ELF-1 (cell line): ENCODE measurements at places on chromosomes 6 and 20.

- no peak for DNase-seq
Observed at GRCh38 chr20:61734733-61735502, 330.8 kb downstream of the TAF4 start.

DNA sequence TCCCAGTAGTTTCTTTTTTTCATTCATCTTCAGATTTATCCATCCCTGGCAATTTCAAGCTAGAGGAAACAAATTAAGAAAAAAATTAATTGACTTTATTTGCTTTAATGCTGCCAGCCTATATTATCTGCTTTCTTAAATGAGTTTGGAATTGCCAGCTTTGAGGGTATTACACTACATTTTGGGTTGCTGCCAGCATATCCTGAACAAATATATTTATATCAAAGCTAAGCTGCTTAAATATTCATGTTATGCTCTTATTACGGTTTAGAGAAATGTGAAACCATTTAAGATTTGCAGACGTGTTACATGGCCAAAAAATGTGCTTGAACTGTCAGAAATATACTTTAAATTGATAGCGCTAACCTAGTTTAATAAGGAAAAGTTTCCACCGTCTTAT lies 59.7 kb downstream of the GRIK2 start:
- no peak for DNase-seq

GRCh38 chr6:132218059-132218696 lies 183.1 kb downstream of the MOXD1 start:
- DNase-seq, result no peak

- no peak for DNase-seq
Observed at GRCh38 chr6:117666881-117667280, 8.4 kb upstream of the NUS1 start.

DNA sequence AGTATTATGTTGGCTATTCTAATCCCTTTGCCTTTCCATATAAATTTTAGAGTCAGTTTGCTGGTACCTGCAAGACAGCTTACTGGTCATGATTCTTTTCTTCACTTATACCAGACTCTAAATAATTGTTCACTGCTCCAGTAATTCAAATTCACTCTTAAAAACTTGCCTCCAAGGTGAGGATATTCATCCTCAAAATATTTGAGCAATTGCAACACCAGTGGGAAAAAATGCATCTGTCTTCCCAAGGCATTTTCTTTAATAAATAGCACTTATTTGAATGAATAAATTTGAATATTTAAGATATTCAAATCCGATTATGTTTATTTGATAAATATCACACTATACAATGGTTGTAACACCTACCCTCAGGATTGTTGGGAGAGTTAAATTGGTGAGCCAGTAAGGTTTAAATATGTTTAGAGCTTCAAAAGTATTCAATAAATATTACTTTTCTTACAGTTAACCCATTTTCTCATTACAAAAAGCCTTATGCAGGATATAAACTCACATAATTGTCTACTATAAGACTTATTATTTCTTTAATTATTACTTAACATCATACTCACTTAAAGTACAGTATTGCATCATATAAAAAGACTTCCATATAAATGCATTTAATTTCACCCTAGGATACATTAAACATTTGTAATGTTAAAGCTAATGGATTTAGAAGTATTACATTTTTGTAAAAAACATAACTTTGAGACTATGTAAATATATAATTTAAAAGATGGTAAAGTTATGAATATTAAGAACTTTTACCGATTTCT lies 285.6 kb downstream of the SAMD5 start:
- no peak for DNase-seq

DNA sequence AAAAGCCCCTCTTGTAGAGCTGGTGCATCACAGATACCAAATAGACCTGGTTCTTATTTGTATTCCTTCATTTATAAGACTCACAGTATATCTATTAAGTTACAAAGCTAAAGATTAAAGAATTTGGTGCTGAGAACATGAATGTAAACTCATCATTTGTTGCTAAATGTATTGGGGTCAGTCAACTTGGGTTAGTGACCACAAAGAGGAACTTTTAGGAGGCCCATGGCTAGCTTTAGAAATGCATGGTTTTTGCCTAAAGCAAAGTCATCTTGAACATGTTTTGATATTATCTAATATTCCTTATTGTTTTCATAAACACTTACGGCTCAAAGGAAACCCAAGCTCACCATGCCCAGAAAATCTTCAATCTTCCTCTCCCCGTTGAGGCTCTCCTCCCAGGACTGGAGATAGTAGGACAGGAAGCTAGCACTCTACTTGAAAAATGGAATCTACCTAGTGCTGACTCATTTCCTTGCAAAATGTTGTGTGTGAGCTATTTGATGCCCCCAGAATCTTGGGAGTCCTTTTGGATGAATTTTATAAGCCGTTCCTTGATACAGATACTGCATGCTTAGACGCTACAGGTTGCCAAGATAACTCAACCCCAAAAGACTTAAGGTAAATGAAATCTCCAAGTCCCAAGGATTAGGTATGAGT lies 121.4 kb downstream of the BMP2 start:
- no peak for DNase-seq

- DNase-seq, result peak; percentile 99
Observed at GRCh38 chr6:26204332-26205160, 117.3 kb downstream of the HFE start.

GRCh38 chr20:50569864-50570836 lies 60.0 kb downstream of the PTPN1 start:
- peak; percentile 43 for DNase-seq

DNA sequence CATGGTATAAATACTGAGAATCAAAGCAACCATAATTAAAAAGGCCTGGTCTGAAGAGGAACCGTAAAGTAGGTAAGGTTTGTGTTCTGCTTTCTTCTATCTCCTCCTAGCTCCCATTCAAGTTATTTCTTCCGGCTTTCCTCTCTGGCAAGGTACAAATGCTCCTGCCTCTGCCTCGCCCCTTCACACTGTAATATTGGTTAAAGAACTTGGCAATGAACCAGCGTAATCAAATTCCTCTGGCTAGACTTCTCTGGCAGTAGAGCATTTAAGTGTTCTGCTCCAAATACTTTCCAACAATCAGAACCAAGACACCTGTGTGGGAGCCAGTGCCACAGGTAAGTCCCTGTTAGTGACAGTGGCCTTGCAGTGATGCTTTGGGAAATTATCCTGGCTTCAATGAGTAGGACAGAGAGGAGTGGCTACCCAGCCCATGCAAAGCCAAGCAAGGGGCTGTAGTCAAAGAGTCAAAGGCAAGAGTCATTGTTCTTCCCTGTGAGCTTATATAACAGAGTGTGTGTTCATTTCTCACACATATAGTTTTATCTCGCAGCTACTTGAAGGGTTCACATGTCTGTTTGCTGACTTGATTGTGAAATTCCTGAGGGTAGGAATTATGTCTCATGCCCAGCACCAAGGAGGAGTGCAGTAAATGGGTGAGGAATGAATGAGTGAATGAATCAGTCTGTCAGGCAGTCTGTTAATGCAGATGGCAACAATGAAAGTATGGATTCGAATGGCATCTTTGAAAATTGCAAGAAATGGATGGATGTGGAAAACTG lies 329.3 kb downstream of the NRN1 start:
- no peak for DNase-seq

DNA sequence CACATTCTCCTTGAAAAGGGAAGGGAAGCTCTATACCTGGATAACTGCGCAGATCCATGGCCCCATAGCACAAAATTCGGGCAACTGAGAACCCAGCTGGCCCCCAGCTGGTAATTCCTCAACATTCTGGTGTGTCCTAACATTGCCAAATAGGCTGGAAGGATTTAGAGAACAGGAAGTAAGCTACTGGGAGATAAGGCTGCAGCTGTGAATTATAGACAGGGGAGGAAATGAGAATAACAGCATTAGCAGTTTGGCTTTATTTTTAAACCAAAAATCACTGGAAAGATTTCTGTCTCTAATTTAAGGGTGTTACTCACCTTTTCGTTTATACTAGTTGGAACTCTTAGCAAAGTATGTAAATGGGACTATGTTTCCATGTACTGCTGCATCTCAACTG lies 97.2 kb downstream of the TULP4 start:
- DNase-seq, result no peak

GRCh38 chr20:11012975-11013374 lies 339.2 kb upstream of the JAG1 start:
- DNase-seq, result no peak

- DNase-seq, result no peak
Observed at GRCh38 chr6:21323577-21323976, 270.0 kb upstream of the SOX4 start.

DNA sequence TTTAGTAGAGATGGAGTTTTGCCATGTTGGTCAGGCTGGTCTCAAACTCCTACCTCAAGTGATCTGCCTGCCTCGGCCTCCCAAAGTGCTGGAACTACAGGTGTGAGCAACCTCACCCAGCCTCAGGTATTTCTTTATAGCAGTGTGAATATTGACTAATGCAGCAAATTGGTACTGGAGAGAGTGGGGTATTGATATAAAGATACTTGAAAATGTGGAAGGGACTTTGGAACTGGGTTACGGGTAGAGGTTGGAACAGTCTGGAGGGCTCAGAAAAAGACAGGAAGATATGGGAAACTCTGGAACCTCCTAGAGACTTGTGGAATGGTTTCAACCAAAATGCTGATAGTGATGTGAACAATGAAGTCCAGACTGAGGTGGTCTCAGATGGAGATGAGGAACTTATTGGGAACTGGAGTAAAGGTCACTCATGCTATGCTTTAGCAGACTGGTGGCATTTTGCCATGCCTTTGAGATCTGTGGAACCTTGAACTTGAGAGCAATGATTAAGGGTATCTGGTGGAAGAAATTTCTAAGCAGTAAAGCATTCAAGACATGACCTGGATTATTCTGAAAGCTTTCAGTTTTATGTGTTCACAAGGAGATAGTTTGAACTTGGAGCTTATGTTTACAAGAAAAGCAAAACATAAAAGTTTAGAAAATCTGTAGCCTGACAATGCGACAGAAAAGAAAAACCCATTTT lies 127.2 kb downstream of the DTNBP1 start:
- no peak for DNase-seq

GRCh38 chr6:37940074-37940847 lies 120.7 kb downstream of the ZFAND3 start:
- DNase-seq, result no peak

GRCh38 chr6:53322188-53323029 lies 26.3 kb downstream of the ELOVL5 start:
- no peak for DNase-seq

GRCh38 chr6:146286961-146287360 lies 256.7 kb upstream of the RAB32 start:
- no peak for DNase-seq

DNA sequence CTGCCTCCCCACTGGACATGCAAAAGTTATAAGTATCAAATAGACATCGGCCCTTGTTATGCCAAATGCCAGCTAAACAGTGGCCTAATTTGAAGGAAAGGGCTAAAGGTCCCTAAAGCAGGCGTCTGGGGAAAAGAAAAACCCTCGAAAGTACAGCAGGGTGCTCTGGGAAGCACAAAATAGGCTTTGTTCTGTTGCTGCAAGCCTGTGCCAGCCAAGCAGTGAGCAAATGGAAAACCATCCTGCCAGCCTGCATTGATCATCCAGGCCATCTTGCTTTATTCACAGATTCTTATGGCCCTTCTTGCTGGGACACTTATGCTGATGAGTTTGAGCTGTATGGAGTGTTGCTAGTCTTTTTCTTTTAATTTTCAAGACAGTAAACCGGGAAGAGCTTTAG lies 62.2 kb upstream of the PLEKHG1 start:
- no peak for DNase-seq

DNA sequence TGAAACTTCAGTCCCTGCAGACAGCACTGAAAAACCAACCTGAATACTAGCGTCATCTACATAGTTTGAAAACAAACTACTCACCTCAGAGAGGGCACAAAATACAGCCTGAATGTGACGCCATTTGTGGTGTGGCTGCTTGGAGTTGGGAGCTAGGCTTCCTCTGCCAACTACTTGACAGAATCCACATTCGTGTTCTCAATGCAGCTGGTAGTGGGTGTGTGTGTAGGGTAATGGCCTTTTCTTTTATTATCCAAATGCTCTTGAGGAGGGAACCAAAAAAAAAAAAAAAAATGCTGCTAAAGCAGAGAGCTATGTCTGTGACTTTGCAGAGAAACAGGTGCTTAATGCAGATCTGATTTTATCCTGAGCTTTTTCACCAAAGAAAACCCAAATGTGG lies 207.8 kb downstream of the OTOR start:
- DNase-seq, result no peak

DNA sequence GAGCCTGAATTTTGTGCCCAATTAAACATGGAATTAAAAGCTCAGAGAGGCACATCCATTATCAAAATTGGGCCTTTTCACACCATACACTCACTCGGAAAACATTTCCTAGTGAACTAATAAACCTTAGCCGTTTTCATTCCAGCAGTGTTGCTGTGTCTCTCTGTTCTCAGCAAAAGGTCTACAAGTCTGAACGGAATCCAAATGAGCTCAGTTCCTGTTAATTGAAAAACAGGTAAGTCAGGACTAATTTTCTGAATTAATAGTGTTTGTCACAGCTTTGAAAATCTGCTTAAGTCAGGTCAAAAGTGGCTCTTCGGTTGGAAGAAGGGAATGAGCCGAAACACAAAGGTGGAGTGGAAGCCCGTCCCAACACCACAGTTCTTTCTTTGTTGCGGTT lies 163.3 kb upstream of the RALGAPA2 start:
- DNase-seq, result no peak

- no peak for DNase-seq
Observed at GRCh38 chr6:39003492-39003891, 45.1 kb upstream of the GLP1R start.

- DNase-seq, result no peak
Observed at GRCh38 chr6:135073217-135073616, 18.6 kb upstream of the HBS1L start.

DNA sequence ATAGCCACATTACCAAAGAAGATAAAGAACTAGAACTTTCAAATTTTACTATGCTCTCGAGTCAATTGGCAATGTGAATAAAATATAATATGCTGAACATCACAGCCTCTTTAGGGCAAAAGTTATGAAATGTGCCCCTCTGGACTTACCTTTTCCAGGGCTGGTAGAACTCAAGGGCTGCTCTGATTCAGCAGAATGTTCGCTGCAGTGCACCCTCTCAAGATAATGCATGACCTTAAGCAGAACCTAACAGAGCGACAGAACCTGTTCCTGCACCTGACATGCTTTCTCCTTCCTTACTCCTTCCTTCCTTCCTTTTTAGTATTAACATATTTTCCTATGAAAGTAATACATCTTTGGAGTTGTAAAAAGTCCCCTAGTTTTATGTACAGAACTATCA lies 65.4 kb upstream of the STXBP5 start:
- no peak for DNase-seq

DNA sequence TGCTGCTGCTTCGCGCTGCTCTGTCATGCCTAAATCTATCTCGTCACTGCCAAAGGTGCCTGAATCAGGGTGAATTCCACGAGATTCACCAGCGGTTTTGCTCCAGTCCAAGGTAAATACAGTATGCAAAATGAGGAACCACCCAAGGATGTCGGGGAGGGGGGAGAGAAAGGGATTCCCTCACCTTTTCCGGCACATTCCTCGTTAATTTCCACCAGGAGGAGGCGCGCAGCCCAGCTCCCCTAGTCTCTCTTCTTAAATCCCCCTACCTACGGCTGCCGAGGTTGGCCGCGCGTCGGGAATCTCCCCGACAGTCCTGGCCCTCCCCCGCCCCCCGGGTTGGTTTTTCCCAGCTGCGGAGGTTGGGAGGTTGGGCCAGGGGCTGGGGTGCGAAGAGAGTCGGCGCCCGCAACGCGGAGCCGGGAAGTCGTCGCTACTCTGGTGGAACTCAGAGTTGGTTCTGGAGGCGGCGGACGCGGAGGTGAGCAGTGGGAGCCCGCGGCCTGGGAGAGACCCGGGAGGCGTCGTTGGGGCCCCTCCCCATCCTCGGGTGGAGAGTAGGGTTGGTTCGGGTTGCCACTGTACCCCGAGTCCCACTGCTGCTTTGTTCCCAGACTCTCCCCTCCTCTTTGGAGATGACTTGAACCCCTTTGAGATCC lies at the start of gene TPBG:
TPBG (plus strand) TSS at position 390 of the 659 bp plus-strand sequence. CDS start 1,145 bp downstream, outside the sequence.
- peak; percentile 93 for DNase-seq

GRCh38 chr6:123661105-123661891 lies 24.5 kb upstream of the TRDN start:
- no peak for DNase-seq
